ENCODE measurements at places on chromosomes 13 and 19. TPM values are rescaled to one million over a fixed set of nuclear protein-coding genes. Genes with fewer than 3 reads are reported as not detected.

HSPB6 gene
- total RNA-seq, result 4.7 TPM

GJA3 gene
- 0.45 TPM for total RNA-seq

RDH8 gene
- not detected for total RNA-seq

GPC5 gene
- total RNA-seq, result not detected

NDUFA13 gene
- 88.7 TPM for total RNA-seq

CFAP97D2 gene
- total RNA-seq, result not detected

ZNF835 gene
- total RNA-seq, result 3.9 TPM

KIR3DL2 gene
- not detected for total RNA-seq

WASF3 gene
- total RNA-seq, result 13.9 TPM

PLK5 gene
- total RNA-seq, result 0.66 TPM

KLK15 gene
- total RNA-seq, result not detected

CKM gene
- not detected for total RNA-seq

SLC10A2 gene
- not detected for total RNA-seq

FAM83E gene
- 3.1 TPM for total RNA-seq

PODNL1 gene
- 2.3 TPM for total RNA-seq

GAS6 gene
- 112 TPM for total RNA-seq

ZNF793 gene
- 1.6 TPM for total RNA-seq

TSHZ3 gene
- 5.3 TPM for total RNA-seq

Measured in esophagus squamous epithelium (tissue), 5 donors.